Stimulated activated naive CD4-positive, alpha-beta T cell (primary cell): ENCODE measurements at places on chromosomes 4 and X.

GRCh38 chrX:155023907-155024833 lies 1.6 kb upstream of the F8 start:
- no peak for DNase-seq

DNA sequence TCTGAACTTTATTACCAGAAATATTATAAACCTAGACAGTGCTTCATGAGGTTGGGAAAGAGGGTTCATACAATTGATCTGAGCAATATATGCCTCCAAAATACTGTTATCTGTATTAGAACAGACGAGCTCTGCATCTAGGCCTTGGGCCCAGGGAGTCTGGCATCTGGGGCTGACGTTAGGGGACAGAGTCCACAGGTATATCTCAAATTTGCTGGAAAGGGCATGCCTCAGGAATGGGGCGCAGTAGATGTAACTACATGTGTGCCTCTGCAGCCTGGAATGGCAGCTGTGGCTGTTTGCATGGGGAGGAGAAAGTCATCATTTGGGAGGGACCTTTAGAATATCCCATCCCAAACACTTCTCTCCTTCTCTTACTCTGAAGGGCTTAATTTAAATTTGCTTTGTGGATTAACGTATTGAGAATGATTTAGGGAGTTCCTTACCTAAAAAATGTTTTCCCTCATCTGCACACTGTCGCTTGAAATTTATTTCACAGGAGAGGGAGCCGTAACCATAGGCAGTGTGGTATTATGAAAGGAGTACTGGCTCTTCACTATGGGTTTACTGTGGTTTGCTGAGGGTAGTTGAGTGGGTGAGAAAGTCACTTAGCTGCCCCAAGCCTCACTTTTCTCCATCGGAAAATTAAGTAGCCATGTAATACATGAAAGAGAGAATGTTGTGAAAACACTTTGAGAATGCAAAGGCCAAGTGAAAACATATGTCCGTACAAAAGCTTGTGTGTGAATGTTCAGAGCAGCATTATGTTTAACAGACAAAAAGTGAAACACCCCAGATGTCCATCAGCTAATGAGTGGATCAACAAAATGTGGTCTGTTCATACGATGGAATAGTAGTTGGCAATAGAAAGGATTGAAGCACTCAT lies 5.9 kb downstream of the ADD1 start:
- DNase-seq: no peak

DNA sequence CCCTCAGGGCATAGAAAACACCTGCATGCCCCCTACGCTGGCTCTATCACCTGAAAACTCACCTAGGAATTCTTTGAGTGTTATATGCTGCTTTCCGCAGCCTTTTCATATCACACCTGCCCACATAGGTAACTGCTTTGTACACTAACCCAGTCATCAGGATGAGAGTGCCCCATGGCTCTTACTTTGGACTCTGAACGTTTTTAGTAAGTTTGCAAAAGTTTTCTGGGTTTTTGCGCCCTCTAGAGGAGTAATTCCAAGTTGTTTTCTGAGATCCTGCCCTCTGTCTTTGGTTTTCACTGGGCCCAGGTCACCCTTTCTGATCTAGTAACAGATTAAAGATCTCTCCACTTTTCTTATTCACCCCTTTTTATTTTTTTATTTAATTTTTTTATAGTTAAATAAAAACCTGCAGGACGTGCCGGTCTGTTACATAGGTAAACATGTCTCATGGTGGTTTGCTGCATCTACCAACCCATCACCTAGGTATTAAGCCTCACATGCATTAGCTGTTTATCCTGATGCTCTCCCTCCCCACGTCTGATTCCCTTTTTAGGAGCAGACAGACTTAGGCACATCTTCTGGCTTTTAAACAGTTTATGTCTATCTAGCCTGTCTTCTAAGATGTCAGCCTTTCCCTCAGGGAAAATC lies 139.2 kb downstream of the NWD2 start:
- peak; percentile 16 for DNase-seq

DNA sequence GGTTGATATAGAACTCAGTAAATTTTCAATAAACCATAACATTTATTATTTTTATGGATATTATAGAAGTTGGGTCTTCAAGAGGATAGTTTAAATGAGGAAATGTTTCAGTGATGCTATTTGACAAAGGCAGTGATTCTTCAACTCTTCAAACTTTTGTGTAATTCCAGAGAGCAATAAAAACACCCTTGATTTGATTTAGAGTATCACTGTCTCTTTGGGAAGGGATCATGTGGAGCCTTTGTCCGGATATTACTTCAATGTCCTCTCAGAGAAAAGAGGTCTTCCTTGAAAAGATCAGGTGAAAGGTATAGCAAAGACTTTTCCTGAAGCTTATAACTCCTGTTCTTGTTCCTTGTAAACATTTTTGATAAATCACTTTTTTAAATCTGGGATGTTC lies 23.3 kb downstream of the GLRA3 start:
- no peak for DNase-seq
